ENCODE measurements at places on chromosomes 13 and 19. TPM values are rescaled to one million over a fixed set of nuclear protein-coding genes. Genes with fewer than 3 reads are reported as not detected.

Gene LMTK3
- 0.97 TPM for total RNA-seq

Gene SHISA2
- 0.12 TPM for total RNA-seq

Gene HTR2A
- not detected for total RNA-seq

Gene CYP2A6
- total RNA-seq: 0.16 TPM

Gene PRDX2
- 1,432 TPM for total RNA-seq

Gene C3
- total RNA-seq: 80.3 TPM

Gene NXNL1
- not detected for total RNA-seq

Gene ACER1
- total RNA-seq: not detected

DNA sequence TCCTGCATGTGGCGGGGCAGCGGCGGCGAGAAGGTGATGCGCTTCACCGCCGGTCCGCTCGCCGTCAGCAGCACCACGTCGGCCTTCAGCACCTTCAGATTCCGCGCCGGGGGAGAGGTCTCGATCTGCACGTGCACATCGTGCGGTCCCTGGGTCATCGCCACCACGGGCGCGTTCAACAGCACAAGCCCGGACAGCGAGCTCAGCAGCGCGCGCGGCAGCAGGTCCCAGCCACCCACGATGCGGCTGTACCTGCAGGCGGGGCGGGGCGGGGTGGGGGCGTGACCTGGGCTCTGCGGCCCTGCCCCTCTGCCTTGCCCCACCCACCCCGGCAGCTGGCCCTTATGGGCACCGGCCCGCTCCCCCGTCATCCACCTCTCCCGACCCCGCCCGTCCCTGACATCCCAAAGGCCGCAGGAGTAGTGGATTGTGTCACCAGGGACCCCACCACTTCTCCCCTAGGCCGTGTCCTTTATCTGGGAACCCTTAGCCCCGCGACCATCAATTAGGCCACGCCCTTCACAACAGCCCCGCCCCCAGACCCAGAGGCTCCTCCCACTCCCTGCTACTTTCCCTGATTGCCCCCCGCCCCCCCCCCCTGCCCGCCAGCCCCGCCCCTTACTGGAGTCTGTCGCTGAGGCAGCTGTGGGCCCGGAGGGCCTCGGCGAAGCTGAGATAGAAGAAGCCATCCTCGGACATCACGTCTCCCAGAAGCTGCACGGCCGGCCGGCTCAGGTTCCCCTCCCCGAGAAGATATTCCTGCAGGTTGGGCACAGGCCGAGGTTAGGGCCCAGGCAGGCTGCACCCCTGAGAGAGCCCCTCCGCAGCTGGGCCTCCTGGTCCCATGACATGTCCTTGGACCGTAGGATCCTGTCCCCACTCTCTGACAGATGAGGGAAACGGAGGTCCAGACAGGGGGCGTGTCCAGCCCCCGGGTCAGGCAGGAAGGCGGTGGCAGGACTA is 6.1 kb downstream of the IL4I1 start:
- peak overlapping the region; percentile 34 for H3K4me3 ChIP-seq
- H3K27ac ChIP-seq: no peak overlapping the region
- no peaks in the 10 kb centered on the region for H3K27me3 ChIP-seq
- no peaks in the 10 kb centered on the region for H3K4me1 ChIP-seq
- H3K36me3 ChIP-seq: peaks cover 11% of the 10 kb centered on the region

GRCh38 chr13:92260363-92260762 is 861.9 kb downstream of the GPC5 start:
- no peaks in the 10 kb centered on the region for H3K4me1 ChIP-seq
- H3K36me3 ChIP-seq: no peaks in the 10 kb centered on the region
- no peak overlapping the region for H3K27ac ChIP-seq

DNA sequence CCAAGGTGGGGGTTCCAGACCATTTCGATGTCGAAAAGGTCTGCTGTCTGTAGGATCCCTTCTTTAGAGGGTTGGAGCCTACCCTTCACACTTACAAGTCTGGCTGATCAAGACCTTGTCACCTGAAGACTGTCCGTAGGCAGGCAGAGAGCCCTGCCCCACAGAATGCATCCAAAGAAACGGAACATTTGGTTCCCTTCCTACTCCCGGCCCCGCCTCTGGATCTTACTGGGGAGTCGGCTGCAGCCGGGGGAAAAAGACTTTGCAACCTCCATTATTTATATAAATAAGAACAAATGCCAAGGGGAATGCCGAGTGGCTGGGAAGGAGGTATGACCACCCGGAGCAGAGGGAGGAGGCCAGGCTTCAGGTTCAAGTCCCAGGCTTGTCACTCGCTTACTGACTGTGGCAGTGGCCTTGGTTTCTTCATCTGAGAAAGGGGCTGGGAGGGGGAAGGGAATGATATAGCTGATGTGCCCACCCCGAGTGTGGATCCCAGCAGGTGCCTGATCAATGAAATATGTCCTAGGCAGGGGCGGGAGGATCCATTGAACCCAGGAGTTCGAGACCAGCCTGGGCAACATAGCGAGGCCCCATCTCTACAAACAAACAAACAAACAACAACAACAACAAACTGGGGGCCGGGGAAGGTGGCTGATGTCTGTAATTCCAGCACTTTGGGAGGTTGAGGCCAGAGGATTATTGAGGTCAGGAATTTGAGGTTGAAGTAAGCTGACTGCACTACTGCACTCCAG is 48.7 kb downstream of the RFX2 start:
- DNase-seq: no peak
- H3K36me3 ChIP-seq: no peaks in the 10 kb centered on the region
- H3K4me1 ChIP-seq: peaks cover 49% of the 10 kb centered on the region
- no peak overlapping the region for H3K4me3 ChIP-seq

- H3K36me3 ChIP-seq: no peaks in the 10 kb centered on the region
- H3K4me3 ChIP-seq: peak overlapping the region; percentile 45
- H3K4me1 ChIP-seq: peaks cover 14% of the 10 kb centered on the region
Measured at GRCh38 chr19:19628501-19629134, 598 bp upstream of the LPAR2 start.

DNA sequence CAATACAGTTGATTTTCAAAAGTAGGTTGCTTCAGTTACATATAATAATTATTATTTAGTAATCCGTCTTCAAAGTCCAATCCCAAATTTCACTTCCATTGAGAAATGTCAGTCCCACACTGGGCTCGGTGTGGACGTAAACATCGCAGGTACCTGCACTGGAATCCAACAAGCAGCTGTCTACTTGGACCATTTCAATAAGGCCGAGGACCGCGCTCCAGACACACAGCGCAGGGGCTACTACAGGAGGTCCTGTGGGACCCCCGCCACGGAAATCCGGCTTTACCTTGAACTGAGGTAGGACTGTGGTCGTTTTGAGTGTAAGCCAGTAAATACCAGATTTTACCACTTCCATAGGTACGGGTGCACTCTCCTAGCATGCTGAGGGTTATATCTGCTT is 30.8 kb downstream of the IRS2 start:
- no peaks in the 10 kb centered on the region for H3K27me3 ChIP-seq
- no peak for DNase-seq
- H3K27ac ChIP-seq: no peak overlapping the region

- peak overlapping the region; percentile 89 for H3K27ac ChIP-seq
- H3K4me3 ChIP-seq: peak overlapping the region; percentile 77
- peaks cover 34% of the 10 kb centered on the region for H3K36me3 ChIP-seq
- peaks cover 12% of the 10 kb centered on the region for H3K4me1 ChIP-seq
- peak; percentile 87 for DNase-seq
Measured at GRCh38 chr19:40613690-40614621, 12.8 kb downstream of the LTBP4 start.

GRCh38 chr13:112873851-112874750 is 94.9 kb upstream of the MCF2L start:
- no peaks in the 10 kb centered on the region for H3K36me3 ChIP-seq
- peak overlapping the region; percentile 6 for H3K27ac ChIP-seq
- DNase-seq: peak; percentile 76
- no peak overlapping the region for H3K4me3 ChIP-seq
- H3K4me1 ChIP-seq: peaks cover 4% of the 10 kb centered on the region

DNA sequence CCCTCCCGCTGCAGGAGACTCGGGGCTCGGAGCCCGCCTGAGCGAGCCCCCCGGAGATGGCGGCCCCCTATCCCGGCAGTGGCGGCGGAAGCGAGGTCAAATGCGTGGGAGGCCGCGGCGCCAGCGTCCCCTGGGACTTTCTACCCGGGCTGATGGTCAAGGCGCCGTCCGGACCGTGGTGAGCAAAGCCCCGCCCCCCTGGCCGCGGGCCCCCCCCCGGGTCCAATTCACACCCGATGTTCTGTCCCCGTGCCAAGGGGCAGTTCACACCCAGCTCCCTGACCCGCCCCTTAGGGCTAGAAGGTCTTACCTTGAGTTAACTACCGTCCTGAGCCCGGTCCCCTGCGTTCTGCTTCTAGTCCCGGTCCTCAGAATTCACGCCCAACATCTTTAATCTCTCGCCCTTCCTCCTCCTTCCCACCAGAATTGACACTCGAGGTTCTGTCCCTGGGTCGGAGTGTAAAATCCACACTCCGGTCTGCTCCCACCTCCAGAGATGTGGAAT is 1.4 kb downstream of the NPAS1 start:
- H3K4me1 ChIP-seq: peaks cover 11% of the 10 kb centered on the region
- H3K36me3 ChIP-seq: no peaks in the 10 kb centered on the region
- no peak overlapping the region for H3K27ac ChIP-seq
- DNase-seq: no peak

DNA sequence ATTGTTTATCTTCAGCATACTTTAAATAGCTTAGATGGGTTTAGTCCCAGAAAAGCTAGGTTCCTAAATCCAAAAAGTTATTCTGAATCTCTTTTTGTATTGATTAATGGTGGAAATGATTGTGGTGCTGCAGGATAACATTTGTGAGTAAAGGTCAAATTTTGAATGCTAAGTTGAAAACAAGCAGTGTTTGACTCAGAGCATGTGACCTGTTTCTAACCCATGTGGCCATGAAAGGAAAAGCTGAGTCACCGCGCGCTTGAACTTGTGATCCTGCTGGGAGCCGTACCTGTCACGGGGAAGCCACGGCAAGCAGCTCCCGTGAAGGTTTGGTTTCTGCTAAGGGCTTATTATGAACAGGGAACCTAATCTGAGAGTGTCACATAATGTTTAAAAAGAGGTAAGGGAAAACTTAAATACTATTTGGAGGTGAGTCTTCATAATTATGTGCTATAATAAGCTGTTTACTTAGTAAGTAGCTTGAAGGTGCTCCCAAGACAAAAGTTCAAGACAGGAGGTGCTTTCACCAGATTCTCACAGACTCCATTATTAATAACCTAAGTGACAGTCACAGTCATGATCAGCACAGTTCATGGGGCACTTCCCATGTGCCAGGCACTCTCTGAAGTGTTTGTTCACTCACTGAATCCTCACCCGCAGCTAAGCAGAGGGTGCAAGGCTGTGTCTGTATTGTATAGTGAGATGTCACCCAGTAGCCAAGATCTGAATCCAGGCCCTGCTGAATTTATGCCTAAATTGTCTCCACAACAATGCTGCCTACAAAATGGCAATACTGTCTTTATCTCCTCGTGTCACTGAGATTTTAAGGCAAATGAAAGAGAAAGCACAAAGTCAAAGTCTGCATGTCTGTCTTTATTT is 286.5 kb downstream of the MYO16 start:
- H3K27ac ChIP-seq: no peak overlapping the region
- peak; percentile 77 for DNase-seq
- H3K36me3 ChIP-seq: no peaks in the 10 kb centered on the region

Measured in heart left ventricle (tissue), 16 donors.